Epithelial cell of esophagus (primary cell): ENCODE measurements at places on chromosomes 12 and 14.

- DNase-seq = no peak
Measured at GRCh38 chr12:46446645-46447044, 74.1 kb upstream of the SLC38A2 start.

GRCh38 chr14:100754020-100754419 lies 27.3 kb downstream of the DLK1 start:
- no peak for DNase-seq

DNA sequence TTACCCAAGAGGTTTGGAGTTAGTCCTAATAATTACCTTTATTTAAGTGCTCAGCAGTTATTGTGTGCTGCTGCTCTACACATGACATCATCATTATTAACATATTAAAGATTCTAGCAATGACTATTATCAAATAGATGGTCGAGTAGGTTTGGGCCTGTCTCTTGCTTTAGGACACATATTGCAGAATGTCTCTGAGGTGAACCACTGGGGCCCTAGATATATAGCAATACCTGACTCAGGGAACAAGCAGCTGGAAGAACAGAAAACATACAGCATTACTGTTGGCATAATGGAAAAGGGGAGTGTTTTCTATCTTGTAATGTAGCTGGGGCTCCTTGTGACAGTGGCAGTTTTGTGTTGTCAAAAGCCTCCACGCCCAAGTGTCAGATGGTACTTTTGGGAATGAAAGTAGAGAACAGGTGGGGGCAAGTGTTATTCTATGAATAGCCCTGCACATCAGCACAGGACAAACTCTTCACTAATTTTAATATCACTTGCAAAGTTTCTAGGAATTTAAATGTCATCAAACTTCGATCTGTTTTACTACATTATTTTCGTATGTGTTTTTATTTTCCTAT lies 54.6 kb downstream of the C12orf56 start:
- peak; percentile 67 for DNase-seq

DNA sequence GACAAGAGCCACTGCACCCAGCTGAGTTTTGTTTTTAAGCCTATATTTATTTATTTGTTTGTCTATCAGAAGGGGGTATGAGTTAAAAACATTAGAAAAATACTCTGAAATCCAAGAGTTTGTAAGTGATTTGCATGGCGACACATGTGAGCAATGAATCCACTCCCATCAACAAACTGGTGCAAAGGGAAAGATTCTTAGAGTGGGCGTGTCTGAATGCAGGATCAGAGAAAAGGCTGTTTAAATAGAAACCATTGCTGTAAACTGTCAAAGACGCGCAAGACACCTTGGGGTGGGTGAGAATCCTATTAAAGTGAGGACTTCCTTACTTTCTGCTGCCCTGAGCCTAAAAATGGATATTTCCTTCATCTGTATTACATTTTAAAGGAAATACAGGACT lies 51.9 kb downstream of the ZFYVE26 start:
- peak; percentile 43 for DNase-seq

DNA sequence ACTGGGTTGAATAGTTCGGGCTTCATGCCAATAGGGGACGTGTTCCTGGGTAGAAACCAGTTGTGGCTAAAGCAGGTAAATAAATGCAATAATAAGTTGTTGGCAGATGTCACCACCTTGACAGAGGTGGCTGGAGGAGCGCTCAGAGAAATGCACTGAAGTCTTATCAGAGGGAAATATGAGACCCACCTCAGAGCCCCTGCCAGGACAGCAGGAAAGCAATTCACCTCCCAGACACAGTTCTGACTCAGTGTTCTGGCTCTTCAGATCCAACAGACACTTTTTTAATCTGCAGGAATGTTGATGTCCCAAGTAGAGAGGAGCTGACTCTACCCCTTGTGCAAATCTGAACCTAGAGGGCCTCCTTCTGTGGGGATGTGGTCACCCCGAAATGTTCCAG lies 687.1 kb upstream of the FBXO33 start:
- DNase-seq = no peak
